ENCODE measurements at places on chromosomes 11 and 22.

DNA sequence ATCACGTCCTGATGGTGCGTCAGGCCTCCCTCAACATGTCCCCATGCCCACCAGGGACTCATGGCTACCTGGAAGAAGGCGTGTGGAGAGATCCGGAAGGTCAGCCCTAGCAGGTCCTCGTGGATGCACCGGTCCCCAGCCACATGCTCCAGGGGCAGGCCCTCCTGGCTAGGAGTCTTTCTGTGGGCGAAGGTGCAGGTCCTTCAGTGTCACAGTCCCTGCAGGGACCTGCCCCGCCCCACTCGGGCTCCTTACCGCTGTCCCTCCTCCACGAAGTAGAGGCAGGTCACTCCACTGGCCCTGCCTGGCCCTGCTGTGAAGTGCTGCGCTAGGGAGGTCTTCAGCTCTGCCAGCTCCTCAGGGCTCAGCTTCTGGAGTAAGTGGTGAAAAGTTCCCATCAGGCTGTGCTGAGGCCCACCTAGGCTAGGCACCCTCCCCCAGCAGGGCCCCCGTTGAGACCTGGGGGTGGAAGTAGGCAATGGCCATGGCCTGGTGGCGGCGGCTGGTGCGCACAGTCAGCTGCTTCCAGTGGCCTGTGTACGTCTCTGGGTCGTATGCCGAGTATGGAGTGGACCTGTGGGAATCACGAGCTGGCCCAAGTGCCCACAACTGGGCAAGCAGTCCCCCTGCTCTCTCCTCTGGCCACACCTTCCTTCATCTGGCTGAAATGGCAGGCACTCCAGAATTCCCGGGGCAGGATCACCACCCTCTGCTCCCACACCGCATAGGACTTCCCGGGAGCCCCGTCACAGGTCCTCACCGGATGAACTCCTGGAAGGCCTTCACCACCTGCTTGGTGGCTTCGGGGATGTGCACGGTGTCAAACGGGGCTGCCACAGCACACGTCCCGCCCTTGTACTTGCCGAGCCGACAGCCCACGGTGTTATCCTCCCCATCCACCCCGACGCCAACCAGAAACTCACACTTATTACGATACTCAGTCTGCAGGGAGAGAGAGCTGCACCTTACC, 1.1 kb upstream of the RANBP1 start:
- peaks cover 7% of the 10 kb centered on the region for H3K4me1 ChIP-seq
- no peak overlapping the region for H3K4me3 ChIP-seq
- DNase-seq = no peak
- no peak overlapping the region for H3K27ac ChIP-seq
- H3K36me3 ChIP-seq = peaks cover 47% of the 10 kb centered on the region

DNA sequence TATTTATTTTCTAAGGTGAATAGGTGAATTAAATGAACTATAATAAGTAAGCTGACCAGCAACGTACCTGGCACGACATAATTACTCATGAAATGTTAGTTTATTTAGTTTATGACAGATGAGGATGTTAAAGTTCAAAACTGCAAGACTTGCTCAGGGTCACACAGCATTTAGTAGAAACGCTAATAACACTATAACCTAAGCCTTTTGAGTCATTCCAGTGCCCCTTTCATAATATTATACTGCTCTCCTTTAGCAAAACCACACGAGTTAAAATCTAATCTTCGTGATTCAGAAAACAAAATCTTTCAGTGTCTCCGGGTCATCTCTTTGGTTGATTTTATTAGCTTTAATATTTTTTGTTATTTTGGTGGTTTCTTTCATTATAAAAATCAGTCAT, 39.6 kb downstream of the BTBD10 start:
- H3K4me1 ChIP-seq = no peaks in the 10 kb centered on the region
- peaks cover 28% of the 10 kb centered on the region for H3K36me3 ChIP-seq
- H3K4me3 ChIP-seq = no peak overlapping the region
- DNase-seq = no peak
- no peaks in the 10 kb centered on the region for H3K27me3 ChIP-seq
- H3K27ac ChIP-seq = no peak overlapping the region

DNA sequence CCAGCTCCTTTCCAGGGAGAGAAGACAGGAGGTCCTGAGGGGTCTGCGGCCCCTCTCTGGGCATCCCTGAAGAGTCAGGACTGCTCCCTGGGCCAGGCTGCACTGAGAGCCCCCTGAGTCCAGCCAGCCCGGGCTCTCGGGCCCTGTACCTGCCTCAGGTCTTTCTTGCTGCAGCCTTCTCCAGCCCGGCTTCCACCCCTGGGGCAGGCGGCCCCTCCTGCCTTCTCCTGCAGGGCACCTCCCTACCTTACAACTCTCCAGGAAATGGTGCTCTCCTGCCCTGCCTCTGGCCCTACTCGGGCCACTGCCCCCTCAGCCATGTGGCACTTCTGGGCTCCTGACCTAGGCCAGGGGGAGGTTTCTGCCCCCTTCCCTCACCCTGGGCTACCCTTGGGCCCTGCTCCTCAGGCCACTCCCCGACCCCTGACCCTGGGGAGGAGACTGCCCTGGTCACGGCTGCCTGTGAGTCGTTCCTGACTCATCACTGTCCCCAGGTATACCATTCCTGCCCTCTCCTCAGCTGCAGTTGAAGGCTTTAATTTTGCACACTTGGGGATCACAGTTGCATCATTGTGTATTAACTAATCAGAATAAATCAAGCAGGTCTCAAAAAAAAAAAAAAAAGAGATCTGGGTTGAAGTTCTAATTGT, 251.1 kb downstream of the NXPE2 start:
- H3K27me3 ChIP-seq = no peaks in the 10 kb centered on the region
- no peak for DNase-seq
- no peak overlapping the region for H3K27ac ChIP-seq

DNA sequence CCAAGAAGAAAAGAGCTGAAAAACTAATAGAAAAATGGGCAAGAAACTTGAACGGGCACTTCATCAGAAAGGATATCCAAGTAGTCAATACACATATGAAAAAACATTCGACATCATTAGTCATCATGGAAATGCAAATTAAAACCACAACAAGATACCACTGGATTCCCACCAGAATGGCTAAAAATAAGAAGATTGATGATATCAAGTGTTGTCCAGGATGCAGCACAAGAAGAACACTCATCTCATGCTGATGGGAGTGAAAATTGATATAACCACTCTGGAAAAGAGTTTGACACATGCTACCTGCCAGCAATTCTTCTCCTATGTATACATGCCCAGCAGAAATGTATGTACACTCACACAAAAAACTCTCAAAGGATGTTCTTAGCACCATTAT, 26.9 kb upstream of the SCUBE2 start:
- no peaks in the 10 kb centered on the region for H3K4me1 ChIP-seq
- no peaks in the 10 kb centered on the region for H3K27me3 ChIP-seq
- no peak overlapping the region for H3K4me3 ChIP-seq

- H3K36me3 ChIP-seq = peaks cover 28% of the 10 kb centered on the region
- H3K27ac ChIP-seq = no peak overlapping the region
- no peak overlapping the region for H3K4me3 ChIP-seq
- H3K4me1 ChIP-seq = peaks cover 17% of the 10 kb centered on the region
- no peak for DNase-seq
Observed at GRCh38 chr11:67272327-67273259, 6.3 kb downstream of the GRK2 start.

DNA sequence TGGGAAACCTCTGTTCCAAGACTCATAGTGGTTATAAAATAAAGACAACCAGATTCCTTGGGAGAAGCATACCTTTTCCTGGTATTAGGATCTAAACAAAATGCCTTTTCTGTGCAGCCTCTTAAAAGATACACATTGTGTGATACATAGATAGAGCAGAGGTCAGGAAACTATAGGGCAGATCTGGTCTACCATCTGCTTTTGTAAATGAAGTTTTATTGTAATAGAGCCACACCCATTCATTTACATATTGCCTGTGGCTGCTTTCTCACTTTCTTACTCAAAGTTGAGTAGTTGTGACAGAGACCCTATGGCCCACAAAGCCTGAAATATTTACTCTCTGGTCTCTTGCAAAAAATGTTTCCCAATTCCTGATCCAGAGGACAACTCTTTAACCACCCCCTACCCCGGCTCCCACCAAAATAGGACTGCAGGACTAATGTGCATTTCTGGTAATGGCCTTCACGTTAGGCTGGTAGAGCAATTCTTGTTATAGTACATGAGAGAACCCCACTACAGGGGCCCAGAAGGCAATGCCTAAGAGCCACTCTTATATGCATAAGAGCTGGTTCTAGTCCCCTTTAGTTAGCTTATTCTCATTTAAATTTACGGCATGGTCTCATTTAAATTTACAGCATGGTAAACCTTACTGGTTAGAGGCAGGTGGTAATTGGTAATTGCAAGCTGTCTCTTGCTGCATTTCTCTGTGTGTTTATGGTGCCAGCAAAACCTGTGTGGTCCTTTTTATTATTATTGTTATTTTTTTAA, 76.8 kb upstream of the YWHAH start:
- no peak overlapping the region for H3K4me3 ChIP-seq
- H3K36me3 ChIP-seq = peaks cover 15% of the 10 kb centered on the region
- no peak for DNase-seq
- no peak overlapping the region for H3K27ac ChIP-seq

- peaks cover 6% of the 10 kb centered on the region for H3K4me1 ChIP-seq
- H3K27me3 ChIP-seq = no peaks in the 10 kb centered on the region
- peaks cover 13% of the 10 kb centered on the region for H3K36me3 ChIP-seq
- H3K4me3 ChIP-seq = no peak overlapping the region
- H3K27ac ChIP-seq = peak overlapping the region; percentile 92
Observed at GRCh38 chr22:38243007-38243765, 29.6 kb downstream of the TMEM184B start.

DNA sequence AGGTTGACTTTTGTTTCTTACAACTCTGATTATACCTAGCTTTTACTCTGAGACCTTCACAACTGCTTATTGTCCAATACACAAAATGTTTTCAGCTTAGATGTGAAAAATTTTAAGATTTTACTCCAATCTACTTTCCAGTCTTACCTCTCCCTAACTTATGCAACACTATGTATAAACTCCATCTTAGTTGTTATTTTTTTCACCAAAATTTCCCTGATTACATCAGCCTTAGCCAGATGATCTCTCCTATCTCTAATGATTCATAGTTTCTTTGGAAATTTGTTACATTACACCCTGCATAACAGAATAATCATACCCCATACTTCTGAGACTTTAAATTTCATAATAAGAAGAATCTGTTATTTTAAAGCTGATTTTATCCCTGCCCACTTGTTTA, 621.0 kb upstream of the ANO3 start:
- no peaks in the 10 kb centered on the region for H3K36me3 ChIP-seq
- H3K27ac ChIP-seq = no peak overlapping the region
- DNase-seq = no peak
- no peak overlapping the region for H3K4me3 ChIP-seq

DNA sequence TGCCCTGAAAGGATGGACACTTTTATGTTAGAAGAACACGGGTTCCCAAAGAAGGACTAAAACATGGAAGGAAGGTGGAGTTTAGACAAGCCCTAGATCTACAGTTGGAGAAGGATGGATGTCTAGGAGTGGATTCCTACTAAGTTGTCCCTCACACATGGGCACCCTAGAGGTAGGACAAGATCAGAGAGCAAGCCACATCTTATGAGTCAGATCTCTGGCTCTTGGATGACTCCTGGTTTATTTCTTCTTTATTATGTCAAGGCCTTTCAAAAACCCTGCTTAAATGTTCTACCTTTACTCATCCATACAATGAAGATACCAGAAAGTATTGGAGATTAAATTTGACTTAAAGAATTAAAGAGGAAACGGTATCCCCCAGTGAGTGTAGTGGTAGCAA, 34.4 kb downstream of the PRCP start:
- DNase-seq = no peak
- no peak overlapping the region for H3K27ac ChIP-seq
- no peak overlapping the region for H3K4me3 ChIP-seq
- H3K36me3 ChIP-seq = no peaks in the 10 kb centered on the region
- H3K4me1 ChIP-seq = peaks cover 3% of the 10 kb centered on the region

DNA sequence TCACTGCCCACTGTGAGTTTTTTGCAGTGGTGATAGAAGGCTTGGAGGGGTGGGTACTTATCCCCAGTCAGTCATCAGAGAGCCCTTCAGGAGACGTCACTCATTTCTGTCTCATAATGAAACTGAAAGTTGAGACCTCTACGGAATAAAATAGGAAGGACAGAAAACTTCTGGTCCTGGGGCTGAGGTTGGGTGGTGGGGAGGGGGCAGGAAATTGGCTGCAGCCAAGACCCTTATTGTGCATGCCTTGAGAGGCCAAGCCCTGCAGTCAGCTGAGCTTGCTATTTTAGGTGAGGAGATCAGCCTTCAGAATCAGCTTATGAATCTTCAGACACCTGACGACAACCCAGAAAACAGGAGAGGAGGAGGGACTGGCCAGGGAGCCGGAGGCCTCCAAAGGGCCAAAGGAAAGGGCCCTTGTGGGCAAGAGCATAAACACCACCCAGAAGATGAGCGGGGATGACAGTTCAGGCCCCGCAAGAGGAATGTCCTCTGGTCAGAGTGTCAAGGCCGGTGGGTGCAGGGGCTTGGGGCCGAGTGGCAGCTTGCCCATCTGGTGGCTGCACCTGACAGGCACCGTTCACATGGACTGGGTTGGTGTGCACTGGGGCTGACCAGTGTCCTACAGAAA, 17.9 kb upstream of the ADA2 start:
- no peak for DNase-seq
- H3K27me3 ChIP-seq = no peaks in the 10 kb centered on the region
- no peaks in the 10 kb centered on the region for H3K4me1 ChIP-seq
- H3K36me3 ChIP-seq = no peaks in the 10 kb centered on the region

GRCh38 chr11:62193952-62194351, 3.9 kb downstream of the SCGB1D1 start:
- peak; percentile 84 for DNase-seq
- no peak overlapping the region for H3K4me3 ChIP-seq
- H3K4me1 ChIP-seq = no peaks in the 10 kb centered on the region

Data from endodermal cell (in vitro differentiated cells).